ENCODE measurements at places on chromosomes 5 and 9. TPM values are rescaled to one million over a fixed set of nuclear protein-coding genes. Genes with fewer than 3 reads are reported as not detected.
A peak's percentile ranks its signal among the peaks of the same experiment; 100 is the strongest.

GRCh38 chr5:21237461-21237860, 1249.5 kb upstream of the CDH18 start:
- no peaks in the 10 kb centered on the region for H3K27me3 ChIP-seq
- no peaks in the 10 kb centered on the region for H3K36me3 ChIP-seq
- DNase-seq = no peak
- no peak overlapping the region for H3K4me3 ChIP-seq

DNA sequence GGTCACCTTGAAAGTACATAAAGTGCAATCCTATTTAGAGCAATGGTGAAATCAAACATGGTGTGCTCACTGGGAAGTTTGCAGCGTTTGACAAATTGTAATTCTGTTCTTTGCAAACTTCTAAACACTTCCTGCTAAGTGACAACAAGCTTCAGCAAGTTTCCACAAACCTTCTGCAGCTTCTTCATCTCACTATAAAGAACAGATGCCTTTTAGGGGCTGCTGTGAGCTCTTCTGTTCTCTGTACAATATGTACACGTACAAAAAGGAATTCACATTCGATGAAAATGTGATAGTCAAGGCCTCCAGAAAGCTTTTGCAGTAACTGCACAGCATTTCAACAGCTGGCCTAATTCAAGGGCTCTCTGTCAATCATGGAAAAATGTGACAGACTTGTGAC, 543.1 kb downstream of the CETN3 start:
- no peak overlapping the region for H3K27ac ChIP-seq
- H3K4me3 ChIP-seq = no peak overlapping the region
- H3K4me1 ChIP-seq = no peaks in the 10 kb centered on the region

DNA sequence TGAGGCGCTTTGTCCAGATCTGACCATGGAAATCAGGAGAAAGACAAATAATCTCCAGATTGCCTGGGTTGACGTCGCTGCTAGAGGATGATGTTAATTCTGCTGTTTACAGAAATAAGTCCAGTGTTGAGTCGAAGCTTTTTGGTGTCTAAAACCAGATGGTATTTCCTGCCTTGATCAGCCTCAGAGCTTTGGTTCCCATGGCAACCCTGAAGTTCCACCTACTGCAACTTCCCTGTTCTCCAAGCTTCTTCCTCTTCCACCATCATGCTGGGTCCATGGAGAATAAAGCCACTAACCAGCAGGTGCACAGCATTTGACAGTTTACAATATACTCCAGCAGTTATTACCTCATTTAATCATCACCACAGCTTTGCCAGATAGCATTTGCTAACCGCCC, 18.0 kb upstream of the GABBR2 start:
- no peak overlapping the region for H3K4me3 ChIP-seq
- DNase-seq = no peak
- H3K27me3 ChIP-seq = peaks cover 56% of the 10 kb centered on the region
- no peaks in the 10 kb centered on the region for H3K36me3 ChIP-seq
- peaks cover 9% of the 10 kb centered on the region for H3K4me1 ChIP-seq

- no peak overlapping the region for H3K4me3 ChIP-seq
- peak overlapping the region; percentile 62 for H3K27ac ChIP-seq
- no peaks in the 10 kb centered on the region for H3K36me3 ChIP-seq
- no peak for DNase-seq
Observed at GRCh38 chr9:127050152-127050551, 72.3 kb downstream of the ANGPTL2 start.

HNRNPAB gene
- total RNA-seq = 85.2 TPM

- H3K36me3 ChIP-seq = peaks cover 5% of the 10 kb centered on the region
- H3K4me1 ChIP-seq = peaks cover 84% of the 10 kb centered on the region
- no peak overlapping the region for H3K4me3 ChIP-seq
- H3K27ac ChIP-seq = peak overlapping the region; percentile 47
- DNase-seq = no peak
Observed at GRCh38 chr9:93467462-93467861, 14.1 kb upstream of the FAM120AOS start.

SPINK4 gene
- not detected for total RNA-seq

CDH9 gene
- not detected for total RNA-seq

GRCh38 chr5:157611571-157612476, 36.2 kb upstream of the ADAM19 start:
- H3K4me1 ChIP-seq = no peaks in the 10 kb centered on the region
- H3K27ac ChIP-seq = no peak overlapping the region
- H3K36me3 ChIP-seq = no peaks in the 10 kb centered on the region
- peaks cover 5% of the 10 kb centered on the region for H3K27me3 ChIP-seq
- H3K4me3 ChIP-seq = no peak overlapping the region

DNA sequence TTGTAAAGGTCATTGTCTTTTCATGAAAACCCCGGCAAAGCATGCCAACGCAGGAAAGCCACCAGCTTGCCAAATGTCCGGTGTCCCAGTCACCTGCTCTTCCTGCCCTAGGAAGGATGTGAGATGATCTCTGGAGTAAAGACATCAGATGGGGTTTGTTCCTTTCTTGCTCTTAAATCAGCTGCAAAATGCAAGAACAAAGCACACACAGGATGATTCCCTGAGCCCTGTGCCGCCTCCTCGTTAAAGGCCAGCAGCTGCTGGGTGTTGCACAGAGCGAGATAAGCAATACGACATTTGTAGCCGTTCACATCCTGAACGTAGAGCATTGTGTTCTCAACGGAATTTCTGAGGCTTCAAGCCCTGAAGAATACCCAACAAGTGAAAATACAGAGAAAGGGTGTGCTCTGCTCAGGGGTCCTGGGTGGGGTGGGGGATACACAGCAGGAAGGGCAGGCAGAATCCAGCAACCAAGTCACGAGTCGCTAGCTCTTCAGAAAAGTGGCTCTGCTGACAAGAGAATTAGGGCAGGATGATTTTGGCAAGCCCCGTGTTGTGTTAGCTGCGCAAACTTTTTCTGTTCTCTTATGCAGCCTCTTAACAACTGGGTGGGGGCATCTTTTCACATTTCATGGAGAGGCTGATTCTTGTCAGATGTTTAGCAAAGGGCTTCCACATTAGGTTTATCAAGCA, 229.2 kb upstream of the MAP3K1 start:
- no peaks in the 10 kb centered on the region for H3K27me3 ChIP-seq
- H3K4me3 ChIP-seq = peak overlapping the region; percentile 48
- DNase-seq = peak; percentile 53
- H3K27ac ChIP-seq = peak overlapping the region; percentile 84
- H3K4me1 ChIP-seq = peaks cover 48% of the 10 kb centered on the region

NME5 gene
- 4.7 TPM for total RNA-seq

- H3K4me3 ChIP-seq = no peak overlapping the region
- no peaks in the 10 kb centered on the region for H3K27me3 ChIP-seq
- H3K27ac ChIP-seq = peak overlapping the region; percentile 83
Observed at GRCh38 chr9:119003201-119003611, 366.0 kb downstream of the BRINP1 start.

DNA sequence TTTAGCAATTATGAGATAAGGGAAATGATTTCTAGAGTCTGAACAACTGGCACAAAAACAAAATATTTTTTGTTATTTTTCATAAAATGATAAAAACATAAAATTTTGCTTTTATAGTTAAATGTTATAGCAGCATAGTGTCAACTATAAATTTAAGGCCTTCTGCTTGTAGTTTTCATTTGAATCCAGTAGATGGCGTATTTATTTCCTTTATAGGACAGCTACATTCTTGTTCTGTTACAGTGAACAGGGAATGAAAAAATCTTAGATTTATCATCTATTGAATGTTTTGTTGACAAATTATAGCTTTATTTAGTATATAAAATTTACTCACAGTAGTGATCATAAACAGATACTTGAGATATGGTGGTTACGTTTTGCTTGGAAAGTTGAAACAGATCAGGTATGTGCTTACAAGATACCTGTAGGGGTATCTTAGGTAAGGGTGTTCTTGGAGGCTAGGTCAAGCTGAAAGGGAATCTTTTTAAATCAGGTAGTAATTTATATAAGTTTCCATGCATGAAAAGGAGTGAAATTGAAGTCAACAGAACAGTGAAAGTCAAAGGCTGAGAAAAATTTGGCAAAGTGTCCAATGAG, 239.3 kb upstream of the GRIN3A start:
- no peaks in the 10 kb centered on the region for H3K27me3 ChIP-seq
- DNase-seq = no peak
- H3K27ac ChIP-seq = no peak overlapping the region
- no peak overlapping the region for H3K4me3 ChIP-seq
- H3K4me1 ChIP-seq = no peaks in the 10 kb centered on the region
- H3K36me3 ChIP-seq = no peaks in the 10 kb centered on the region

GRCh38 chr5:16467363-16468219, 2.0 kb upstream of the ZNF622 start:
- peak overlapping the region; percentile 96 for H3K4me3 ChIP-seq
- H3K27ac ChIP-seq = peak overlapping the region; percentile 93
- peaks cover 92% of the 10 kb centered on the region for H3K4me1 ChIP-seq
- peaks cover 11% of the 10 kb centered on the region for H3K36me3 ChIP-seq
- no peak for DNase-seq
- no peaks in the 10 kb centered on the region for H3K27me3 ChIP-seq

DNA sequence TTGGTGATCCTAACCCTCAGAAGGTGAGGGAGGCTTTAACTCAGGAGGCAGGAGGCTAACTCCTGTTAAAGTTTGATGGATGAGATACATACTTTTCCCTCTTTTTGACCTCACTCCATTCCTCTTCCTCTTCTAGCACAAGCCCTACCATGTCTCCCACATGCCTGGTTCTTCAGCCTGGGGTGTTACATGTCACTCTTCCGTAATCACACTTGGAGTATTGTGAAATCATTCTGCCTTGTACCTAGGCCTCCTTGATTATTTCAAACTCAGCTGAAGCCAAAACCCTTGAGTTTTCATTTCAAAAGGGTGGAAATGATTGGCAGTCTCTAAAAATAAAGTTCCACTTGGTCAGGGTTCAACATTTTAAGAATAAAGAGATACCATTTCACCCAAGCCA, 1.8 kb downstream of the PLAC8L1 start:
- H3K27ac ChIP-seq = peak overlapping the region; percentile 80
- H3K4me3 ChIP-seq = no peak overlapping the region
- DNase-seq = no peak
- H3K4me1 ChIP-seq = peaks cover 29% of the 10 kb centered on the region
- H3K27me3 ChIP-seq = no peaks in the 10 kb centered on the region

DNA sequence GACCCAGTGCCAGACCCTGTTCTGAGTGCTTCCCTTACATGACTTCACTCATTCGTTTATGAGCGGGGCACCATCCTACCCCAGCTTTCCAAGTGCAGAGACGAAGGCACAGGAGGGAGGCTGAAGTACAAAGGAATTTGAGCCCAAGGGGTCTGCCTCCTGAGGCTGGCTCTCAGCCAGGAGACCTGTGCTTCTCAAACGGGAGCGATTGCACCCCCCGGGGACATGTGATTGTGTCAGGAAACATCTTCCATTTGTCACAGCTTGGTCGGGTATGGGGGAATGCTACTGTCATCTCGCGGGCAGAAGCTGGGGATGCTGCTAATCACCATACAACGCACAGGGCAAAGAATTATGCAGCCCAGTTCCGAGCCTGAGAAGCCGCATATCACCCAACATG, 23.9 kb downstream of the ADCY2 start:
- peaks cover 61% of the 10 kb centered on the region for H3K27me3 ChIP-seq
- H3K4me3 ChIP-seq = no peak overlapping the region
- no peak for DNase-seq
- no peaks in the 10 kb centered on the region for H3K4me1 ChIP-seq
- no peaks in the 10 kb centered on the region for H3K36me3 ChIP-seq

DNA sequence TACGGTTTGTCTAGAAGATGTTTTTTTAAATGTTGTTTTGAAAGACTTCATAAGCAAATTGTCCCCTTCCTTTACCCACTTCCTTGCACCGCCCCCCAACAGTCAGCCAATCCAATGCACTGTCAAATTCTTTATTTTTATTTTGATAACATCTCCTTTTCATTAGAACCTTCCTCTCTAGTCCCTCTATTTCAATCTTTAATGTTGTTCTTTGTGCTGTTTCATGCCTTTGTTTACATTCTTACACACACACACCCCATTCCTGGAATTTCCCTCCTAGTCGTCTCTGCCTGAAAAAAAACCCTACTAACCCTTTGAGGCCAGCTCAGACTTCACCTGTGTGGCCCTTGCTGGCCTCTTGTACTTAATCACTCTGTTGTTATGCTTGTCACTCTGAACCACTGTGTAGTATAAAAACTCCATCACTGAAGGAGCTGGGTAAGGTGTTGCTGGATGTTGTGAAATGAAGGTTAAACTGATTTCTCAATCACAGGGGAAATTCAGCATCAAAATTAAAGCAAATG, 133.4 kb downstream of the UGCG start:
- H3K36me3 ChIP-seq = no peaks in the 10 kb centered on the region
- H3K4me1 ChIP-seq = peaks cover 8% of the 10 kb centered on the region
- H3K4me3 ChIP-seq = no peak overlapping the region
- no peak for DNase-seq
- no peaks in the 10 kb centered on the region for H3K27me3 ChIP-seq
- no peak overlapping the region for H3K27ac ChIP-seq

DNA sequence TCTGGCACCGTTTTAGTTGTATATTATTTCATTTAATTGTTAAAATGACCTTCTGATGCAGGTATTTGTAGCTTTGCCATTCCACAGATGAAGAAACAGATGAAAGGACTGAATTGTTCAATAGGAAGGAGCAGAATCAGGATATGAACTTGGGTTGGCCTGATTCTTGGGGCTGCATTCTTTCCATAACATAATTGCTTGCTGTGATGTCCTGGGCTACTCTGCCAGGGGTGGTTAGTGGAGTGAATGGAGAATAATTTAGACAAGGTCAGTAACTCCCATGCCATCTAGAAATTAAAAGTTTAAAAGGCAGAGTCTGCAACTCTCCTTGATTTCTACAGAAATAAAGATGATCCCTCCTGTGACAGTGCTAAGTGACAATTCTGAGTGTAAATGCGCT, 15.9 kb downstream of the TLR4 start:
- no peaks in the 10 kb centered on the region for H3K27me3 ChIP-seq
- DNase-seq = no peak
- H3K4me1 ChIP-seq = peaks cover 91% of the 10 kb centered on the region

PCDHB2 gene
- total RNA-seq = 1.1 TPM

DNA sequence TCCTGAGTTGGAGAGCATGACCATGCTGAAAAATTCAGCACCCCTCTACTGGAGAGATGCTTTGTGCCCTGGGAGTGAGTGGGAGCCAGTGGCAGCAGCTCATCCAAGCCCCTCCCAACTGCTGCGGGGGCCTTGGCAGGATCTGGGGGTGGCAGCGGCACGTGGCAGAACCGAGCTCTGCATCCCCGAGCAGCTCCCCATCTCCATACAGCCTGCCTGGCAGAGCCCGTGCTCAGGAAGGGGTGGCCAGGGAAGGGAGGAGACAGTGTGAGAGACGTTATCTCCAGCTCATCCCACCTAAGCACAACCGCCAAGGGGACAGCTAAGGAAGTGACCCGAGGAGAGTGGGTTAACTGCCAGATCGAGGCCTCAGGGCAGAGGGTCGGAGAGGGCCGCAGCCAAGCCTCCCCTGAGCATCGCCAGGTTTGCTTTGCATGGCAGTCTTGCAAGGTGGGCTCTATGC, 17.2 kb upstream of the DPM2 start:
- H3K36me3 ChIP-seq = no peaks in the 10 kb centered on the region
- no peak overlapping the region for H3K4me3 ChIP-seq
- peak overlapping the region; percentile 80 for H3K27ac ChIP-seq
- H3K4me1 ChIP-seq = peaks cover 66% of the 10 kb centered on the region
